ENCODE measurements at places on chromosomes 7 and 10.

GRCh38 chr7:41889472-41889871 lies 186.6 kb upstream of the INHBA start:
- DNase-seq = no peak

DNA sequence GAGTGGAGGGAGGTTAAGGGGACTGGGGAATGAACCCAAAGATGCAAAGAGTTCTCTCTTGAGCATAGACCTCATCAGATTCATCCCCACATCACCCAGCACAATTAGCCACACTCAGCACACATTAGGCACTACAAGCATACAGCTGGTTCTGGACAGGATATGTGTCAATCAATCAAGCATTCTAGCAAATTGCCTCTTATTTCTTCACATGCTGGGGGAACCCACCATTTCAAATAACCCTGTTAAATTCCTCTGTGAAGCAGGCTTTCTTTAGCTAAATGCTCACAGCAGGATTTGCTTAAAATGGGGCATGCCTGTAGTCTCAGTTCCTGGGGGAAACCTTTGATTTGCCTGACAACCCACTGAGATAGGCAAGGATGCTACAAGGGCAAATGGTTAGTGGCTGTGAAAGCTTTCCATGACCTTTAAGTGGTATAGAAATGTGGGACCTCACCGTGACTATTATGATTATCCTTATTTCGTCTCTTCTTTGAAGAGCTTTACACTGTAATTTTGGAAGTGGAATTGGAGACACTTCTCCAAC lies 193.4 kb upstream of the ZMIZ1 start:
- DNase-seq = no peak

DNA sequence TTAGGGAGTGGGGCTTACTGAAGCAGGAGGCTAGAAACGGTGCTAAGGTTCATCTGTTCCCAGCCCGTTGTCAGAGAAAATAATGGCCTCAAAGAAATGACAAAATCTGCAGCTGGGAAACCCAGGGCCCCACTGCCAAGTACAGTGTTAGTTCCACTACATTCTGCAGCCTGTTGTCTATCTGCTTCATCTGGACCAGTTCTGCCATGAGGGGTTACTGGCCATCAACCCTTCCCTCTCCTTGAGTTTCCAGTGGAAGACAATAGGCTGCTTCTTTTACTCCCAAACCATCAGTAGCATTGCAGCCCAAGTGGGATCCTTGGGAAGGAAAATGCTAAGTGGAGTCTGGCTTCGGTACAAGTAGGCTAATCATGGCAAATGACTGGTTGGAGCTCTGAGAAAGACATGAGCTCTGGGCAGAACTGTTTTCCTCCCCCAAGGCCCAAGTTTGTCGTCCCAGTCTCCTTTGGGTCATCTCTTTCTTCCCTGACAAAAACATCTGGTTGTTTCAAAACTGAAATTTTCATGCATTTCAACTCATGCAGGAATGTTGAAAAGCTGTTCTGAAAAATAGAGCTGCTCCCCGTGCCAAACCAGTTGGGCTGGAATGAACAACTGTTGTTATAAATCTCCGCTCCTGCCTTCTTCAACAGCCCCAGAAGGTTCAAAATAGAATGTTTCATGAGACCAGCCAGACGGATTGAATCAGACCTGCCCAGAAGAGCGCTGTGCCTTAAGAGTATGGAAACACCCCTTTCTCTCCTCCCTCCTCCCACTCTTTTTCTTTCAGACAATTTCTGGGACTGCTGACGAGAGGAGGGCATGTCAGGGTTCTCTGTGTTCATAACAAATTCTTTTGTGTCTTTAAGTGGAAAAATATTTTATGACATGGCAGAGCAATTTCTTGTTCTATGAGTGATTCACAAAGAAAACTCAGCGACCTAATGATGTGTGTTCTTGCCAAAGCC lies 116.6 kb downstream of the RAB18 start:
- no peak for DNase-seq

DNA sequence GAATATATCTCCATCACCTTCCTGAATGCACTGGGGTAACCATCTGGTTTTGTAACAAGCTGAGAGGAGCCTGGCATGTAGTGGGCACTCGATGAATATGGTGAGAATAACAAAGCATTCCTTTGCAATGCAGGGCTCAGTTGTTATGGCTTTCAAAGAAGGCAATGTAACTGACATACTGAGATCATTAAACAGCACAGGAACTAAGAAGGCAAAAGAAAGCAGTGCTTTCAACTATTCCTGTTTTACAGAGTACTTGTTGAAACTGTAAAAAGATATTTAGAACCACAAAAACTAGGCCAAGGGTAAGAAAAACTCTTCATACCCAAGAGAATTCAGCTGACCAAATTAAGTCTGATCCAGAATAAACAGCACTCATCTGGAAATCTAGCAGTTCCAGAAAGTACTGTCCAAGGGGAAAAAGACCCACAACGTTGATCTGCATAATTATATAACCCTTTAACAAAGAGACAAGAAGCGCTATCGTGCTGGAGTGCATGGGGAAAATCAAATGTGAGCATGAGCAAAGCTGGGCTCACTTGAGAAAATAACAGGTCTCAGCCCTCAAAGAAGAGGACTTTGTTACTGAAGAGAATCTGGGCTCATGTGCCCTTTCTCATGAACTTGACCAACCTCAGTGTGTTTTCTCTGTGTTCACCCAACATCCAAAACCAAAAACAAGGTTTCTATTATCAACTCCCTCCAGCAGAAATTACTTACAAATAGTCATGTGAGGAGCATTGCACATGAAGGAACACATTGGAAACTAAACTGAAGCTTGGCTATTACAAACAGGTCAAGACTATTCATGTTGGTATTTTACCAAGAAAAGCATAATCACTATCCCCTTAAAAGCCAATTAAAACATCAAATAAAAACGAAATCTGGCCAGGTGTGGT lies 116.2 kb downstream of the AVL9 start:
- no peak for DNase-seq

DNA sequence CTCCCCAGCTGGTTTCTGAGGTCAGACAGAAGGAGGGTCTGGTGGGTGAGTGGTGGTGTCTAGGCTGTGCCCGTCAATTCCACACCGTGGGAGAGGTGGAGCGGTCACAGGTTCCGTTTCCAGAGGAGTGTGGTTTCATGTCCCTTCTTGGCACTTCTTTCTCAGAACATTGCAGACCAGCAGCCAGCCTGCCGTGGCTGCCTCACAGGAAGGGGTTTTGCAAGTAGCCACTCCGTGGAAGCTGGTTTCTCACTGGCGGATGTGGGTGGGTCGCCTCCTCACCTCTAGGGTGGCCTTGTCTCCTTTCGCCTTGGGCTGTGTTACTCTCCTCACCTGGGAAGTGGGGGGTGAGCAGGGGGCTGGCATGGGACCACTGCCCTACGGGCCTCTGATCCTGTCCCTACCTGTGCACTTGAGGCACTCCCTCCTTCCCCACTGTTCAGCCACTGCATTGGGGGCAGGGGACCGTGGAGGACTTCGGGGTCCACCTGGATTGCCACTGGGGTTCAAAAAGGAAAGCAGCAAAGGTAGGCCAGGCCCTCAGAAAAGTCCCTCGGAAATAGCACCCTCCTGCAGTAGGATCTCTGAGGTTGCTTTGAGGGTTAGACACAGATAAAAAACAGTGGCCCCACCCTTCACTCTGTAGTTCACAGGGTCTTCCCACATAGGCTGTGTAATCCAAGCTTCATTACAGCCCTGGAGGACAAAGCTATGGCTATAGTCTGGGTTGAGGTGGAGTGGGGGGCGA lies 33.9 kb downstream of the TSPAN14 start:
- no peak for DNase-seq

DNA sequence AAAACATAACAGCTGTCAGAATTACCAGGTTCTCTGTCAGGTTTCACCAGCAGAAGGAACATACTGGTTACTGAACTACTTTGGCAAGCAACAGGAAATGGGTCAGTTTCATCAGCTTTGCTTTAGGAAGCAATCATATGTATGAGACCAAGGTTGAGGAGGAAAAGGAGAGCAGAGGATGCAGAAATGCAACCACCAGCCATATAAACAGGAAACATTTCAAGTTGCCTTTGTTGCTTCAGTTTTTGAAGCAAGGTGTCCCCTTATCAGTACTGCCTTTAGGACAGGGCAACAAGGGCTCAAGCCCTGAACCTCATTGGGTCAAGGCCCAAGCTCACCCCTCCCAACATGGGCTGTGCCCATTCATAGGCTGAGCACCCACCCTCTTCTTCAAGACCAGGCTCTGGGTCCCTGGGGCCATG lies 10.2 kb downstream of the HIPK2 start:
- DNase-seq = no peak

- DNase-seq = no peak
These were observed 57.8 kb downstream of the CASD1 start for GRCh38 chr7:94567396-94567795.

GRCh38 chr7:1951159-1951536 lies 281.1 kb downstream of the ELFN1 start:
- DNase-seq = no peak

GRCh38 chr7:128267595-128267924 lies 26.5 kb downstream of the LEP start:
- DNase-seq = no peak

DNA sequence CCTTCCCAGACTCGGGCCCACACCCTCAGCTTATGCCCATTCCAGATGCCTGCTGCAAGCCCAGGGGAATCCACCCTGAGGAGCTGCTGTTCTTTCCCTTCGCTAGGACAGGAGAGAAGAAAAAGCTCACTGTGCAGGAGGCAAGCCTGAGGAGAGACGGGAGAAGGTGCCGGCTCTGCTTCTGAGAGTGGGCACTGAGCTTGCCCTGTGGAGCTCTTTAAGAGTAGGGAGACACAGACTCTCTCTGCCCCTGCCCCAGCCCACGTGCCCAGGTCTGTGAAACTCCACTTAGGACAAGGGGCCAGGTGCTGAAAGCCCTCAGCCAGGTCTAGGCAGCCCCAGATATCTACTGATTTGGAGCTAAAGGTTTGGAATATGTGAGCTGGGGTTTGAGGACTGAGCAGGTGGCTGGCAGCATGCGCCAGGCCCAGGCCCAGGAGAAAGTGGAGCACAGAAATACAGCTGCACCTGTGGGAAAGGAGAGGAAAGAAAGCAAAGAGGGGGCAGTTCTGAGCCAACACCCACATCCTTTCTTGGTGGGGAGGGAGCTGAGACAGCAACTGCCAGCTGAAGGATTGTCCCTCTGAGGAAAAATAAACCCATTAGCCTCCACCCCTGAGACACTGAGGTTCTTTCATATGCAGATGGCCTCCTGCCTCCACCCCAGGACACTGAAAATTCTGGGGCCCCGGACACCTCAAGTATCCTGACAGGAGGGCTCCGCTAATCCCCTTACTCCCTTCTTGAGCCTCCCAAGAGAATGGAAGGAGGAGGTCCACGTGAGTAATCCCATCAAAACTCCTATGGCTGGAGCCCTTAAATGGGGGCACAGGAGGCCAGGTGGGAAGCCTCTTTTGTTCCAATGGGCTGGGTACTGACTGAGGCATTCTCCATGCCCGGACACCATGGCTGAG lies 7.3 kb downstream of the POLL start:
- DNase-seq = no peak

GRCh38 chr7:95684037-95684436 lies 87.7 kb upstream of the PDK4 start:
- DNase-seq = no peak

- no peak for DNase-seq
These were observed 227.0 kb downstream of the MAD1L1 start for GRCh38 chr7:2005786-2006185.

DNA sequence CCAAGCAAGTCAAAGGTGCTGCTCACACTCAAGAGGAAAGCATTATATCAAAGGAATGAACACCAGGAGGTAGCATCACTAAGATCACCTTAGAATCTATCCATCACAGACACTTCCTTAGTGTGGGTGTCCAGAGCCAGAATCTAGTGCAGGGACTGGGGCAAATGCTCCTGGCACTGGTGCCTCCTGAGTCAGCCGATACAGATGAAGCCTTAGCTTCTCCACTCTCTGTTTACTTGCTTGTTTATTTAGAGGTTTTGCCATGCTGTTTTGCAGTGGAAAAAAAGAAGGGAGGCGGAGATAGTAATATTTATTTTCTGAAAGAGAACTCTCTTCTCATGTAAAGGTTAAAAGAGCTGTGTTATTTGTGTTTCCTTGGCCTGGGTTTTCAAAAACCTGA lies 303.1 kb downstream of the WDR11 start:
- DNase-seq = no peak

DNA sequence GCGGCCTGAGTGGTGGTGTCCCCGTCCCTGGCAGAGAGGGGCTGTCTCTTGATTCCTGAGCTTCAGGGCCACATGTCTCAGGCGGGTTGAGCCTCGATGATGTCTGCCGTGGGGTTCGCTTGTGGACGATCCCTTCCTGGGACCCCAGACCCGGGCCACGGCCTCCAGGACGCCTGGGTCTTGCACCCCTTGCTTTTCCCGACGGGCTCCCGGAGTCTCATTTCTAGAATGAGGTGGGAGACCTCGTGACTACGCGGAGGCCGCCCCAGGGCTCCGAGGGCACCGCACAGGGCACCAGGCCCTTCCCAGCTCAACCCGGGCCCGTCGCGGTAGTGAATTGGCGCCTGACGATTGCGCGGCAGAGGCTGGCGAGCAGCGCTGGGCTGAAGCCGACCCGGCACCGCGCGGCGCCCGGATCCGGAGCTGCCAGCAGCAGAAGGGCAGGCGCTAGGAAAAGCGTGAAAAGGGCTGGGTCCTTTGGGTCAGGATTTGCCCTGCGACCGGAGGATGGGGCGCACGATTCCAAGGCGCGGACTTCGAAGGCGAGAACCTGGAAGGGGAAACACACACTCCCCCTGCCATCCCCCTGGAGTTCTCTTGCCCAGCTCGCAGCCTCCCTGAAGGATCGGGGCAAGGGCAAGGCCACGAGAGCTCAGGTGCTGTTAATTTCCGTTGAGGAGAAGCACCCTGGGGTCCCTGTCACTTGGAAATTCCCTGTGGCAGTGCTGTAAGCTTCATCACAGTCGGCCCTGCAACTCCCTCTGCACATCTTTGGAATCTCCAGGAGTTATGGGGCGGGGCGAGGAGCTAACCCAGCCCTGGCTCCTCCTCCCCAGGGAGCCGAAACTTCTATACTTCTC lies 15.5 kb downstream of the TLX1 start:
- DNase-seq = no peak

DNA sequence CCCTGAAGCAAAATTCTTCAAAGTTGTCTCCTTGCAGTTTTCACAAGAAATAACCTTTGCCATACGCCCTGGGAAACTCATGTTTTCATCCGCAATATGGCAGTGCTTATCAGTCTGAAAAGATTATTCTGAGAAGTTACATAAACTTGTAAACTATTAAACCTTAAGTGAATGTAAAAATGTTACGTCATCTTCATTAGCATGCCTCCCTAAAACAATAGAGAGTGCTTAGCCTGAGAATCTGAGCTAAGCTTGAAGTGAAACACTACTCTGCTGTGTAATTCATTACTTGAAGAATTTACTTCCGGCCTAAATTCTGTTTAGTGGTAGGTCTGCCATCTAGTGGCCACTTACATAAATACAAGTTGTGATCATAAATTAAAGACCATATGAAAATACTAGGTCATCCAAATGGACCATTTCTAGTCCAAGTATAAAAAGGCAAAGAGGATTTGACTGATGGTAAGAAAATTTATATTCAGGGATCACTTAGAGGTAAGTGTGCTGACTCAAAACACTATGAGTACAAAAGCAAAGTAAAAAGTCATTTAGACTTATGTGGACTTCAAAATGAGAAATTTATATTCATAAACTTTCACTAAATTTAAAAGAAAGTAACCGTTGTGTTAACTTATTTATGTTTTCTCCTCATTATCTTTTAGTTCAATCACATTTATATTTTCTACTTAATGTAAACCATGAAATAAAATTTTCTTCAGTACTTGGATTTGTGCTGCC lies 745.1 kb upstream of the LRRTM3 start:
- DNase-seq = peak; percentile 65

All from HAP-1 (cell line).